A549 treated with Mapracorat at 1 μM for 4 hours (cell line): ENCODE measurements at places on chromosomes 16 and 17. TPM values are rescaled to one million over a fixed set of nuclear protein-coding genes. Genes with fewer than 3 reads are reported as not detected.

The SSTR5 gene
- total RNA-seq, result 0.28 to 0.72 TPM (median 0.35 TPM) in 5 replicates

The CASKIN1 gene
- total RNA-seq, result 0.33 to 1.1 TPM (median 0.49 TPM) in 5 replicates

The ARRB2 gene
- 47.6 to 69.4 TPM (median 56.5 TPM) in 5 replicates for total RNA-seq

The ABI3 gene
- not detected in 5 replicates for total RNA-seq

The CA4 gene
- 0.12 to 0.24 TPM (median 0.23 TPM) in 3 of 5 replicates, not detected in the others for total RNA-seq

The PPY gene
- not detected in 5 replicates for total RNA-seq

The KRT222 gene
- total RNA-seq, result 0.34 to 0.63 TPM (median 0.37 TPM) in 5 replicates

The RAPGEFL1 gene
- total RNA-seq, result 2.2 to 3.4 TPM (median 2.8 TPM) in 5 replicates

The SNX20 gene
- total RNA-seq, result not detected in 5 replicates

The CDH8 gene
- total RNA-seq, result 0.13 to 0.70 TPM (median 0.45 TPM) in 5 replicates

The ZNF469 gene
- 6.1 to 11.5 TPM (median 9.9 TPM) in 5 replicates for total RNA-seq

The EFCAB5 gene
- 0.15 to 0.34 TPM (median 0.18 TPM) in 4 of 5 replicates, not detected in the other for total RNA-seq

The CSH1 gene
- not detected in 5 replicates for total RNA-seq

The VTN gene
- total RNA-seq, result 15.7 to 22.7 TPM (median 20.1 TPM) in 5 replicates

The NAA60 gene
- 48.6 to 54.7 TPM (median 50.2 TPM) in 5 replicates for total RNA-seq

The DUS2 gene
- total RNA-seq, result 14.5 to 17.1 TPM (median 16.6 TPM) in 5 replicates

The KRT20 gene
- total RNA-seq, result 0.17 to 0.45 TPM (median 0.26 TPM) in 5 replicates

The SULT1A4 gene
- total RNA-seq, result 29.2 to 35.9 TPM (median 30.8 TPM) in 5 replicates

The CTRB2 gene
- total RNA-seq, result not detected in 5 replicates

The CDRT15 gene
- total RNA-seq, result not detected in 5 replicates

The KRTAP9-4 gene
- total RNA-seq, result not detected in 5 replicates

The NEK8 gene
- 3.1 to 5.0 TPM (median 4.1 TPM) in 5 replicates for total RNA-seq

The MYH2 gene
- not detected in 5 replicates for total RNA-seq

The ADAMTS18 gene
- total RNA-seq, result 0.06 TPM in 1 of 5 replicates, not detected in the others

The ESRP2 gene
- 0.06 to 0.34 TPM (median 0.09 TPM) in 4 of 5 replicates, not detected in the other for total RNA-seq

The SLC5A11 gene
- 0.24 to 0.51 TPM (median 0.39 TPM) in 5 replicates for total RNA-seq

The CHAD gene
- not detected in 5 replicates for total RNA-seq

The SMPD3 gene
- 0.05 to 0.36 TPM (median 0.10 TPM) in 5 replicates for total RNA-seq

The CLEC18A gene
- total RNA-seq, result 0.09 to 0.23 TPM (median 0.14 TPM) in 4 of 5 replicates, not detected in the other

The CTRL gene
- total RNA-seq, result 1.3 to 1.9 TPM (median 1.4 TPM) in 5 replicates

The CMTM1 gene
- 0.49 to 1.8 TPM (median 1.1 TPM) in 5 replicates for total RNA-seq

The GNPTG gene
- 24.6 to 38.0 TPM (median 35.0 TPM) in 5 replicates for total RNA-seq

The PPL gene
- 3.4 to 4.6 TPM (median 3.8 TPM) in 5 replicates for total RNA-seq

The COX6A2 gene
- total RNA-seq, result not detected in 5 replicates

The SLC16A5 gene
- total RNA-seq, result 22.0 to 35.0 TPM (median 31.0 TPM) in 5 replicates

The ITGAD gene
- 0.05 to 0.16 TPM (median 0.07 TPM) in 3 of 5 replicates, not detected in the others for total RNA-seq

The NACA2 gene
- total RNA-seq, result not detected in 5 replicates

The TMEM235 gene
- total RNA-seq, result not detected in 5 replicates

The ZP2 gene
- not detected in 5 replicates for total RNA-seq

The ACSM2A gene
- total RNA-seq, result not detected in 5 replicates

The SPAG5 gene
- total RNA-seq, result 73.4 to 82.5 TPM (median 76.4 TPM) in 5 replicates

The CX3CL1 gene
- 0.07 to 0.18 TPM (median 0.12 TPM) in 5 replicates for total RNA-seq

The BTBD17 gene
- 0.08 TPM in 1 of 5 replicates, not detected in the others for total RNA-seq

The HSF4 gene
- 12.2 to 21.9 TPM (median 16.8 TPM) in 5 replicates for total RNA-seq
